HCT116 (cell line): ENCODE measurements at places on chromosomes 3 and 15. TPM values are rescaled to one million over a fixed set of nuclear protein-coding genes. Genes with fewer than 3 reads are reported as not detected.

- DNase-seq: no peak
- no peaks in the 10 kb centered on the region for H3K36me3 ChIP-seq
- no peak overlapping the region for H3K27ac ChIP-seq
- H3K27me3 ChIP-seq: no peaks in the 10 kb centered on the region
- H3K4me1 ChIP-seq: no peaks in the 10 kb centered on the region
Observed at GRCh38 chr15:83472797-83473196, 25.7 kb downstream of the SH3GL3 start.

DNA sequence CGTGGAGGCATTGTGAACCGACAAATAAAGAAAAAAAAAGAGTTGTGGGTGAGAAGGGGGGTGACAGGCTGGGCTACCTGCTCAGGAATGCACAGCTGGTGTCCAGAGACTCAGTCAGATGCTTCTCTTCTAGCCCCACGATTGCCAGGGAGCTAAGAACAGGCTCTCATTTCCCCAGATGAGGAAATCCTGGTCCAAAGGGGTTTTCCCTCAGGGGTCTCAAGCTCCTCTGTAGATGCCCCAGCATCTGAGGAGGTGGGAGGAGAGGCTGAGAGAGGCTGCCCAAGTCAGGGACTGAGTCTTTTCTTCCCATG, 35.5 kb downstream of the BNC1 start:
- H3K27ac ChIP-seq: no peak overlapping the region
- no peak for DNase-seq
- no peaks in the 10 kb centered on the region for H3K27me3 ChIP-seq
- no peaks in the 10 kb centered on the region for H3K36me3 ChIP-seq
- no peaks in the 10 kb centered on the region for H3K4me1 ChIP-seq
- no peak overlapping the region for H3K4me3 ChIP-seq

The MYZAP gene
- total RNA-seq: 5.8 TPM

The SEMA6D gene
- total RNA-seq: 0.02 TPM

DNA sequence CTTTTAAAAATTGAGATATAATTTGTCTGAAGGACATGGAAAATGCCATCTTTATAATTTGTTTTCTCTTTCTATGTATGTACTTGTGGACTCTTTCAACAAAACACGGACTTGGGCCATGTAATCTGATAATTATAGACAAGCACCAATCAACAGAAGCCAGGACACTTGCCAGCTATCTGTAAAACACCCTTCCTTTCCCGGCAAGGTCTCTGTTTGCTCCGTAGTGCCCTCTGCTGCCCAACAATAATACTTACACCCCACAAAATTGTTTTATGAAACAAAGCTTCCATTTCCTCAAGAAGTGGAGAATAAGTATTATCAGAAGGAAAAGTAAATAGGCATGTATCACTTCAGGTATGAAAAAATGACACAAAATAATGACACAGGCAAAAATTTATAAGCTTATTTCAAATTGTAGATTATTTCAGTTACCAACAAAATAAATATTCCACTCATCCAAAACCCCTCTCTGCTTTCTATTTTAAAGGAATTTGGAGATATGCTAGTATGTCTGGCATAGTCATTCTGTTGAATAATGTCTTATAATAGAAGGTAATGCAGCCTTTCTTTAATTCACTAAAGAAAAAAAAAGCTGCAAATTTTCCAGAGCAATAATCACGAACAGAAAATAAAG, 32.8 kb downstream of the MYH15 start:
- H3K27ac ChIP-seq: no peak overlapping the region
- H3K4me3 ChIP-seq: no peak overlapping the region
- H3K36me3 ChIP-seq: no peaks in the 10 kb centered on the region
- H3K4me1 ChIP-seq: peaks cover 15% of the 10 kb centered on the region
- H3K27me3 ChIP-seq: no peaks in the 10 kb centered on the region

- no peak overlapping the region for H3K4me3 ChIP-seq
- H3K27ac ChIP-seq: peak overlapping the region; percentile 79
- H3K36me3 ChIP-seq: no peaks in the 10 kb centered on the region
- no peaks in the 10 kb centered on the region for H3K27me3 ChIP-seq
- peaks cover 60% of the 10 kb centered on the region for H3K4me1 ChIP-seq
- DNase-seq: no peak
Observed at GRCh38 chr15:66882251-66883020, 180.4 kb downstream of the SMAD6 start.

GRCh38 chr15:84773716-84774115, 25.3 kb downstream of the ZNF592 start:
- H3K4me1 ChIP-seq: no peaks in the 10 kb centered on the region
- H3K27ac ChIP-seq: no peak overlapping the region

The SLC28A1 gene
- not detected for total RNA-seq

GRCh38 chr15:32020156-32020555, 10.2 kb upstream of the CHRNA7 start:
- no peak overlapping the region for H3K4me3 ChIP-seq
- no peaks in the 10 kb centered on the region for H3K36me3 ChIP-seq
- no peak overlapping the region for H3K27ac ChIP-seq
- DNase-seq: no peak
- H3K4me1 ChIP-seq: no peaks in the 10 kb centered on the region
- H3K27me3 ChIP-seq: no peaks in the 10 kb centered on the region

DNA sequence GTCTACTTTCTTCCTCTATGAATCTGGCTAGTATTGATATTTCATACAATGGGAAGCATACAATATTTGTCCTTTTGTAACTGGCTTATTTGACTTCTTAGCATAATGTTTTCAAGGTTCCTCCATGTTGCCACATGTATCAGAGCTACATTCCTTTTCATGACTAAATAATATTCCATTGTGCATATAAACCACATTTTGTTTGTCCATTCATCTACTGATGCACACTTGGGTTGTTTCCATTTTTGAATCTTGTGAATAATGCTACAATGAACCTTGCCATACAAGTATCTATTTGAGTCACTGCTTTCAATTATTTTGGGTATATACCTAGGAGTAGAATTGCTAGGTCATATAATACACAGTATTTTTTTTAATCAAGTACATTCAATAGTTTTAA, 38.0 kb downstream of the OSBPL10 start:
- H3K4me3 ChIP-seq: no peak overlapping the region
- no peak overlapping the region for H3K27ac ChIP-seq
- no peak for DNase-seq
- H3K27me3 ChIP-seq: no peaks in the 10 kb centered on the region

DNA sequence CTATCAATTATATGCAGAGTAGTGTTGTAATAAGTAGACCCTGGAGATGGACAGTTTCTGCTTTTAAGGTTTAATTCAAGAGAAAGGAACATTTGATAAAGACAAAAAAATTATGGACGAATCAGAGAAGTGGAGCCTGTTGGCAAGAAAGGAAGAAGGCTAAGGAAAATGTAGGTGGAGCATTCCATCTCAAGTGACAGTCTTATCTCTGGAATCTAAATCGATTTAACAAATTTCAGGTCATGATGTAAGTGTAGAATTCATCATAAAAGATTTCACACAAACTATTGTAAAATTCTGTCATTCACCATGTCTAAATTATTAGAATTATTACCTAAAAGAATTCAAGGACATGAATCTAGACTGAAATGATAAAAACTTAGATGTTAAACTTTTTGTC, 36.3 kb downstream of the TSC22D2 start:
- H3K4me3 ChIP-seq: no peak overlapping the region
- no peaks in the 10 kb centered on the region for H3K27me3 ChIP-seq
- 0 out of 2 replicates have a peak, but pooled peaks cover 4% of the 10 kb centered on the region for H3K36me3 ChIP-seq

DNA sequence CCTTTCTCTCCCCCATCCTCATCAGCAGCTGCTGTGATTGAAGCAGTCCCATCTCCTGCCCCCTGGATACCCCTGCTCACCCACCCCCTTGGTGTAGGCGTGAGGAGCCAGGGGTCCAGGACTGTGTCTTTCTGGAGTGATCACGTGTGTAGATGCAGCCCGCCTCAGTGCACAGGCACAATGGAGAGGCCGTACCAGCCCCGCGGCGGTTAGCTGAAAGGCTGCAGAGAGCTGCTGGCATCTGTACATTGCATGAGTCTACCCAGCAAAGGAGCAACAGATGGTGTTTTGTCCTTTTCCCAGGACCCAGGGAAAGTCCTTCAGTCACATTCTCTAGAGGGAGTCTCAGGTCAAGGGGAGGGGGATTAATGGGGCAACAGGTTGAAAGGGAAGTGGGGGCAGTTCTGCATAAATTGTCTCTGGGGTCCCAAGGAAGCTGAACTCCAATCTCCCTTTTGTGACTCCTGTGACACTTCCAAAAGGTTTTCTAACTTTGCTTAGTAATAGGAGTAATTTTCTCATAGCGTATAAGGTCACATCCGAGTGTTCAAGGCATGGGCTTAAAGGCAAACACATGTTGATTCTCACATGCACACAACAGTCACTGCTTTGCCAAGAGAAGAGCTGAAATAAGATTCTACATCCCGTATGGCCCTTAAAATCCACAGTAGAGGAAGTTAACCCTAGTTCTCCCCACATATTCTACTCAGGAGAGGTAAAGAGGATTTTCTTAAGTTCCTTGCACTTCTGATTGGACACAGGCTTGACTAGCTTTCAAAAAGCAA, 7.1 kb downstream of the CSPG5 start:
- H3K4me3 ChIP-seq: no peak overlapping the region
- H3K4me1 ChIP-seq: peaks cover 12% of the 10 kb centered on the region
- H3K27me3 ChIP-seq: no peaks in the 10 kb centered on the region
- no peak overlapping the region for H3K27ac ChIP-seq
- no peak for DNase-seq

The LDHAL6B gene
- not detected for total RNA-seq

DNA sequence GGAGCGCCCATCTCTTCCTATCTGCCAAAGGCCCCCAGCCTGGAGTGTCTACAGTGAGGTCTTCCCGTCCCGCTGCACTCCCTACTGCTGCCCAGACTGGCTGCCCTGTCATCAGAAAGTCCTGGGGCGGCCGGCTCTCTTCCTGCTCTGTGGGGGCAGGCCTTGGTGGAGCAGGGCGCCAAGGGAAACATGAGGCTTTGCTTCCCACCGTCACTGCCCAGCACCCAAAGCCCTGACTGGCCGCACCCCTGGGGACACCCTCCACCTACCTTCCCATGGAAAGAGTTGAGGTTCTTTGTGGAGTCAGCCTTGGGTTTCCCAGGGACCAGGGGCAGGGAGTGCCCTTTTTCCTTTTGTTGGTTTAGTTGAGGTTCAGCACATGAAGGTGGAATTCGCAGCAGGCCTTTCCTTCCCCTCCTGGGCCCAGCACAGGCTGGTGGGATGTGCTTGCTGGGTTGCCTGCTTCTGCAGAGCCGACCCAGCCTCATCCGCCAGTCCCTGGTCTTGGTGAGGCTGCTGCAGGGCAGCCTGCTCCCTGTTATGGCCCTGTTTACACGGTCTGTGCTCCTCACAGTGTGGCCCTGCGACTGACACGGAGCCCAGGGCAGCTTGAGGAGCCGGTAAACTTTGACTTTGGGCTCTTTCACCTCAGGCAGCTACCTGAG, 51.8 kb upstream of the PLXNA1 start:
- H3K27me3 ChIP-seq: no peaks in the 10 kb centered on the region
- no peak overlapping the region for H3K4me3 ChIP-seq
- DNase-seq: no peak

The NMD3 gene
- total RNA-seq: 85.2 TPM

DNA sequence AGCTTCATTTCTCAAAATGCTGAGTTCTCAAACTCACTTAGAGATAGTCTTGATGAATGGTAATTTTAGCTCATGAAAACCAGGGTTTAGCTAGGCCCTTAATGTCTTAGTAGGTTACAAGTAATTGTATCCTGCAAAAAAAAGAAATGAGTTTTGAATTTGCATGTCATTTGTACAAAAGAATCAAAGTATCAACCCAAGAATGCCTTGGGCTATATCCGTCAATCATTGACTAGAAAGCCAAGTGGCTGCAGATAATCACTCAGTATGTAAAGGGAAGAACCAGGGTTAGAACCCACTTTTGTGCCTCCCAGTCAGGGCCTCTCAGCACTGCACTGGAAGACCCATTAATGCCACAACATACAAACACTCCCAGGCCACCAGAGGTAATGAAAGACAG, 427.6 kb upstream of the MDFIC2 start:
- no peaks in the 10 kb centered on the region for H3K27me3 ChIP-seq
- no peak overlapping the region for H3K27ac ChIP-seq
- no peaks in the 10 kb centered on the region for H3K36me3 ChIP-seq
- no peak for DNase-seq

DNA sequence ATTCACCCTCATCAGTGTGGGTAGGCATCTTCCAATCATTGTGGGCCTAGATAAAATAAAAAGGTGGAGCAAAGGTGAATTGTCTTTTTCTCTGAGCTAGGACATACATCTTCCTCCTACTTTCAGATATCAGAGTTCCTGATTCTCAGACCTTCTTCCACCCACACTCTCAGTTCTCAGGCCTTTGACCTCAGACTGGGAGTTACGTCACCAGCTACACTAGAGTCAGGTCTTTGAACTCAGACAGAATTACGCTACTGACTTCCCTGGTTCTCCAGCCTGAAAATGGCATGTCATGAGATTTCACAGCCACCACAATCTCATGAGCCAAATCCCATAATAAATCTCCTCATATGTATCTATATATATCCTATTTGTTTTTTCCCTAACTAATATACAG, 39.0 kb downstream of the STRIT1 start:
- no peak for DNase-seq
- H3K27ac ChIP-seq: no peak overlapping the region
- no peaks in the 10 kb centered on the region for H3K27me3 ChIP-seq
- no peak overlapping the region for H3K4me3 ChIP-seq
- H3K36me3 ChIP-seq: no peaks in the 10 kb centered on the region

The SH2D7 gene
- total RNA-seq: not detected
